ENCODE measurements at places on chromosomes 5 and 9.

- no peak for DNase-seq
Measured at GRCh38 chr5:150528924-150529546, 21.1 kb downstream of the NDST1 start.

- no peak for DNase-seq
Measured at GRCh38 chr5:132227235-132227484, 493 bp downstream of the P4HA2 start.

DNA sequence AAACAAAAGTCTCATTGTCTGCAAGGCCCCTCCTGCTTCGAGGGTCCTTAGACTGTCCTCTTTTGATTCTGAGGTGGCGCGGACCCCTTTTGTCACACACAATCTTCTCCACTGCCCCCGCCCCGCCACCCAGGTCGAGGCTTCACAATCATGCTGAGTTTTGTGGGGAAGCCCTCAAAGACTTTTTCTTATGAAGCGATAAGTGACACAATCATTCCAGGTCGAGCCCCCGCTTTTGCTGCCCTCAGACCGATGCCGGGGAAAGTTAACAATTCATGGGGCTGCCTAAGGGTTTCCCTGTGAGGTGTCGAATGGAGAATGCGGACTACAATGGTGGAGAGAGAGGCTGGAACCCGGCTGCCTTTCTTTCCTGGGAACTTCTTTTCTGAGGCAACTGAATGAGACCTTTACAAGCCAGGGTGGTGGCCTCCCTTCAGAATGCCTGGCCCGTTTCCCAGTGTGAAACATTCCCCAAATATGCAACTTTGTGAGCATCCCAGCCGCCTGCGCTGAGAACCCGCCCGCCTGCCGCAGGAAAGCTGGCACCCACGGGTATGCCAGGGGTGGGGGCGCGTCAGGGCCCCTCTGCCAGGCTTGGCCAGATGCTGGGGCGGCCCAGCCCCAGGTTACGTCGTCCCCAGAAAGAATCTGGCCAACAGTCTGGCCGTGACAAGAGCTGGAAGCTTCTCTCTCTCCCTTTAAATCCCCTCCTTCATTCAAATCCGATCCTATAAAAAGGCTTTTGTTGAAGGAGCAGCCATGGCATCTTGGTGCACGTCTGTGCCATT is 71.9 kb downstream of the MAP1B start:
- DNase-seq, result peak; percentile 96

- DNase-seq, result no peak
Measured at GRCh38 chr9:94250456-94250855, 8.6 kb upstream of the ZNF169 start.

DNA sequence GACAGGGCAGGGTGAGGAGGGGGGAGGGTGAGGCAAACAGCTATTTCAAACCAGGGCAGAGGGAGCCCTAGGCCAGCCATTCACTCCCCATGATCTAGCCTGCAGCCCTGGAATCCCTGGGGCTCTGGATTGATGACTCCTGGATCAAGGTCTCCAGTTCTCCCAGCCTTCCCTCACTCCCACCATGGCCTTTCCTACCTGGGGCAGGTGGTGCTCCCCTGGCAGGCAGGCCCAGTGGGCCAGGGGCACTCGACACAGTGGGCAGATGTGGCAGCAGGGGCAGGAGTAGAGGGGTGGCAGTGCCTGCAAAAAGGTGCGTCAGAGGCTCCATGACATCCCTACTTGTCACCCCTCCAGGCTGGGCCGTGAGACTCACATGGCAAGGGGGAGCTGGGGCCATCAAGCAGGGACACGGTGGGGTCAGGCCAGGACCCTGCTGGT is 6.0 kb downstream of the KIF12 start:
- DNase-seq, result peak; percentile 60

All from chondrocyte (in vitro differentiated cells).